ENCODE measurements at places on chromosomes 7 and 10. TPM values are rescaled to one million over a fixed set of nuclear protein-coding genes. Genes with fewer than 3 reads are reported as not detected.

The C10orf53 gene
- not detected for total RNA-seq

The OR2A7 gene
- 3.4 TPM for total RNA-seq

The GATAD1 gene
- total RNA-seq = 9.2 TPM

DNA sequence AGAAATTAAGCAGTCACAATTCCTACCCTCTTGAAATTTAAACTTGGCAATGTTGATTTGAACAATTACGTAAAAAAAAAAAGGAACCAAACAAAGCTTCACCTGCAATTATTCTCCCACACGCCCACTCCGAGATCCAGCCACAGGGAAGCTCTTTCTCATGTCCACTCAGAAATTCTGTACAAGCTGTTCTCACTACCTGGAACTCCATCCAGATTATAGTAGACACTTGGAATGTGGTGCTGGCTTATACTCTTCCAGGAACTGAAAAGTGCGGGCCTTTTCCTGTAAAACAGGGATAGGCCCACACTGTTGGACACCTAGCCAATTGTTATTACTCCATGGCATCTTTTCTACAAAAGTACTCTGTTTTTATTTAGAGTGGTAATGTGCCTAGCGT, 20.3 kb upstream of the TOMM7 start:
- no peak for DNase-seq
- H3K4me1 ChIP-seq = no peaks in the 10 kb centered on the region
- no peaks in the 10 kb centered on the region for H3K36me3 ChIP-seq
- H3K27ac ChIP-seq = peak overlapping the region; percentile 19
- H3K4me3 ChIP-seq = no peak overlapping the region
